ENCODE measurements at places on chromosomes 2 and 18. TPM values are rescaled to one million over a fixed set of nuclear protein-coding genes. Genes with fewer than 3 reads are reported as not detected.

Gene NTSR2
- not detected for total RNA-seq

Gene KIAA2012
- total RNA-seq: not detected

Gene RSAD2
- total RNA-seq: 0.54 TPM

Gene CRYGC
- total RNA-seq: not detected

Gene UGT1A5
- not detected for total RNA-seq

Gene ST8SIA5
- not detected for total RNA-seq

Gene ZNF804A
- total RNA-seq: not detected

Gene ACADL
- total RNA-seq: 0.07 TPM

Gene POTEI
- total RNA-seq: 0.01 TPM

Gene CNTNAP5
- not detected for total RNA-seq

Gene GPR35
- total RNA-seq: 0.40 TPM

Gene ITGB1BP1
- total RNA-seq: 162 TPM

Gene MTX2
- 44.5 TPM for total RNA-seq

Gene PRSS56
- not detected for total RNA-seq

Gene GATA6
- total RNA-seq: 2.8 TPM

Gene PTPRN
- total RNA-seq: 1.3 TPM

Gene SCYGR6
- not detected for total RNA-seq

Gene ZSCAN30
- 0.56 TPM for total RNA-seq

Gene PEX13
- 17.5 TPM for total RNA-seq

Gene CAPN14
- total RNA-seq: not detected

Gene MALT1
- 12.0 TPM for total RNA-seq

Gene CCNYL1
- 25.0 TPM for total RNA-seq

Gene PRKCE
- total RNA-seq: 8.6 TPM

Gene DSG4
- not detected for total RNA-seq

Gene CCDC148
- 0.78 TPM for total RNA-seq

Gene SUMO1
- 192 TPM for total RNA-seq

Gene AGPS
- 34.8 TPM for total RNA-seq

Gene PLGLB1
- 1.1 TPM for total RNA-seq

Gene LIPG
- 0.03 TPM for total RNA-seq

Gene INO80C
- total RNA-seq: 23.4 TPM

Gene GPR75
- 2.6 TPM for total RNA-seq

Gene MAP3K19
- total RNA-seq: not detected

Gene HK2
- 1.1 TPM for total RNA-seq

Gene GCG
- not detected for total RNA-seq

Gene FBXO41
- total RNA-seq: 5.0 TPM

Gene OR6B2
- total RNA-seq: not detected

Gene SCYGR4
- not detected for total RNA-seq

Gene WDR43
- 88.1 TPM for total RNA-seq

Gene GDF7
- 0.03 TPM for total RNA-seq

Gene TCF23
- total RNA-seq: not detected

Gene DPP4
- total RNA-seq: 0.76 TPM

Gene GALR1
- total RNA-seq: not detected

Gene REV1
- total RNA-seq: 14.4 TPM

Gene DLX2
- 0.99 TPM for total RNA-seq

Gene PARD3B
- 1.2 TPM for total RNA-seq

Gene SLC11A1
- 0.24 TPM for total RNA-seq

Gene TUBA3E
- not detected for total RNA-seq

Gene HDHD2
- 8.7 TPM for total RNA-seq

Gene IL37
- total RNA-seq: not detected

Gene PLEKHB2
- 71.2 TPM for total RNA-seq

Gene CNDP2
- 99.2 TPM for total RNA-seq

Gene RAB12
- 26.4 TPM for total RNA-seq

Gene MOCOS
- 2.7 TPM for total RNA-seq

Gene MROH2A
- 0.10 TPM for total RNA-seq

Gene FOXI3
- not detected for total RNA-seq

All from A549 treated with CpdA at 1 μM for 4 hours (cell line).